Dorsolateral prefrontal cortex (tissue), 122 donors: ENCODE measurements at places on chromosomes 1 and 21.

GRCh38 chr1:98468111-98468717, 193.3 kb upstream of the SNX7 start:
- DNase-seq = no peak

DNA sequence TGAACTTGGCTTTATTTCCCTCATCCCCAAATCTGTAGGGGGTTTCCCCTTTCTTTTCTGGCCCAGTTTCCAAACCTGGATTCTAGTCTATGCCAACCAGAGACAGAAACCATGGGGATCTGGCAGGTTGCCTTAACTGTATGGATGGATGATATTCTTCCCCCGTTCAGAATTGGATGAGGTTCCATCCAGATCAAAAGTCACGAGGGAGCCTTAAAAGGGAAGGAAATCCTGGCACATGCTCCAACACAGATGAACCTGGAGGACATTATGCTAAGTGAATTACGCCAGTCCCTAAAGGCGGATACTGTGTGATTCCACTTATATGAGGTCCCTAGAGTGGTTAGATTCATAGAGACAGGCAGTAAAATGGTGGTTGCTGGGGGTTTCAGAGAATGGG, 124.4 kb downstream of the HUNK start:
- no peak for DNase-seq

- DNase-seq = no peak
Measured at GRCh38 chr1:236395230-236395946, 1.3 kb downstream of the EDARADD start.

DNA sequence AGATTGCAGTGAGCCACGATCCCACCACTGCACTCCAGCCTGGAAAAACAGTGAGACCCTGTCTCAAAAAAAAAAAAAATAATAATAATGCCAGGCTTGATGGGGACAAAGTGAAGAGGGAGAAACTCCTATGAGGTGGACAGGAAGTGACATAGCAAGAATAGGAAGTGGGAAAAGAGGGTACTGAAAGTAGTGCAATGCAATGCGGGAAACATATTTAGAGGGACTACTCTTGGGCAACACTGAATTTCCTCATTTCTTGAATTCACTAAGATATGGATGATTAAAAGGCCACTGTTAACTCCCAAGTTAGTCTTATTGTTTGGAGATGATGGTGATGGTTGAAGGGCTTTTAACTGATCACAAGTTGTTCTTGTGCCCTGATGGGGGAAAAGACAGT, 21.6 kb upstream of the KCNA2 start:
- no peak for DNase-seq

- DNase-seq = no peak
Measured at GRCh38 chr21:33968080-33968994, 52.7 kb upstream of the ATP5PO start.
